ENCODE measurements at places on chromosomes 5 and 9.
A peak's percentile ranks its signal among the peaks of the same experiment; 100 is the strongest.

GRCh38 chr5:167786871-167787578 lies 504.4 kb upstream of the WWC1 start:
- DNase-seq = no peak

GRCh38 chr5:113063927-113064326 lies 87.3 kb downstream of the DCP2 start:
- no peak for DNase-seq

- DNase-seq = no peak
Measured at GRCh38 chr5:150256410-150257064, 33.0 kb downstream of the CAMK2A start.

DNA sequence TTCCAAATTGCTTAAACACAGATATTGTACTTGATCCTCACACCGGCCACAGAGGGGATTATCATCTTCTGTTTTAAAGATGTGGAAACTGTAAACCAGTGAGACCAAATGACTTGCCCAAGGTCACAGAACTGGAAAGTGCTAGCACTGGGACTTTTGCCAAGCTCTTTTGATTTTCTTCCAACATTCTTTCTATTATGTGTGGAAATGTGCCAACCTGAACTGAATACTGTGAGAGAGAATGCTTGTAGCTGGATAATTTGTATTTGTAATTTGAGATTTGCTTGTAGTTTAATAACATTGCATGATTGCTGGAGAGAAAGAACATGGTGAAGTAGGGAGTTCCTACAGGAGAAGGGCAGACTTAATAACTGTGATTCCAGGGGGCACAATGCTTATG lies 977.9 kb upstream of the NUDT12 start:
- no peak for DNase-seq

- peak; percentile 99 for DNase-seq
Measured at GRCh38 chr9:137200311-137201204, at the start of gene TPRN. TSS of gene TPRN (minus strand) at chr9:137200741. CDS start at chr9:137200711, 30 bp downstream.

DNA sequence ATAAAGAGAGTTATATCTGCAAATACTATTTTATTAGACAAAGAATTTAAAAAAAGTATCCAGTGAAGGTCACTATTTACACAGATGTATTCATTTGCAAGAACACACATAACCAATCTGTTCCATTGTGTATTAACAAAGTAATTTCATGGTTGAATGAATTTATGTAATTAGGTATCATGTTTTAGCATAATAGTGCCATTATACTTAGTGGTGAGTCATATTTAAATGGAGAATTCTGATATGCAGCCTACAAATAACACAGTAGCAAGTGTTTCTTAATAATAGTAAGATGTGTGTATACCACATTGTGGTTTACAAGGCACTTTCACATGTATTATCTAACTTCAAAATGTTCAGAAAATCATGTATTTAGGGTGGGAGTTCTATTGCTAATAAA lies 1028.5 kb upstream of the ACO1 start:
- DNase-seq = no peak

DNA sequence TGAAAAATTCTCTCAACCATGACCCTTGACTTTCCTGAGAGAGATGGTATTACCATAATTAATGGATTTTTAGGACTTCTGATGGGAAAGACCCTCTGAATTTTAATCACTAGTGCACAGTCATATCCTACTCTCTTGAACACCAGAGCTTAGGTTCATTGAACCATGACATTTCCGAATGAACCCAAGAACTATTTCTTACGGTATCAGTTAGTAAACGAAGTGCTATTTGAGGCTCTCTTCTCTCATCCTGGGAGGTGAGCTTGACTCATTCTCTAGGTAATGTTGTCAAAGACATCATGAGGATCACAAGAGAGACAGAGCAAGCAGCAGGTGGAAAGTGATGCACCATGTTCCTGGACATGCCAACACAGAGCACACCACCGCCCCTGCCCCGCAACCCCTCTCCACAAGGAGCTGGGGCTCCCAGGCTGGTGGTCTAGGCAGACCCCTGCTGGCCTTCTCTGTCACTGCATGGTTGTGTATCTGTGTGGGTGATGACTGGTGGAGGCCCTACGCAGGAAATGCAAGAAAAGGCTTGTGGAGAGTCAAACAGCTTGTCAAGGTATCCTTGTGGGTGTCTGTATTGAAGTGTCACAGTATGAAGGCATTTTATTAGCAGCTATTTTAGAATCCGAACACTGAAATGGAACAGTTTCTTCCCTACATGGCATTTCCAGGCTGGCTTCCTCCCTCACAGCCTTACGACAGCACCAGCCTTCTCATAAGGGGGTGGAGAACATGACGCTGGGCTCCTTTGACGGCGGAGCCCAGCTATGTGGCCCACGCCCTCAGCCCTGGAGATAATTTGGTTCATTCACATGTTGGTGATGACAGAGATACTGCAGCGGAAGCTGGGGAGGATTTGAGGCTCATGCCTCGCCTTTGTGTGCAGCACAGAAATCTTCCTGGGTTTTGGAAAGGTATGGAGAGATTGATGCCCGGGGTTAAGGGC lies 297.6 kb downstream of the NTRK2 start:
- no peak for DNase-seq

- peak; percentile 71 for DNase-seq
Measured at GRCh38 chr5:131164191-131165118, 601 bp downstream of the HINT1 start.

GRCh38 chr9:121398374-121398773 lies 28.3 kb upstream of the STOM start:
- DNase-seq = no peak

- no peak for DNase-seq
Measured at GRCh38 chr5:32692036-32692746, 18.9 kb upstream of the NPR3 start.

DNA sequence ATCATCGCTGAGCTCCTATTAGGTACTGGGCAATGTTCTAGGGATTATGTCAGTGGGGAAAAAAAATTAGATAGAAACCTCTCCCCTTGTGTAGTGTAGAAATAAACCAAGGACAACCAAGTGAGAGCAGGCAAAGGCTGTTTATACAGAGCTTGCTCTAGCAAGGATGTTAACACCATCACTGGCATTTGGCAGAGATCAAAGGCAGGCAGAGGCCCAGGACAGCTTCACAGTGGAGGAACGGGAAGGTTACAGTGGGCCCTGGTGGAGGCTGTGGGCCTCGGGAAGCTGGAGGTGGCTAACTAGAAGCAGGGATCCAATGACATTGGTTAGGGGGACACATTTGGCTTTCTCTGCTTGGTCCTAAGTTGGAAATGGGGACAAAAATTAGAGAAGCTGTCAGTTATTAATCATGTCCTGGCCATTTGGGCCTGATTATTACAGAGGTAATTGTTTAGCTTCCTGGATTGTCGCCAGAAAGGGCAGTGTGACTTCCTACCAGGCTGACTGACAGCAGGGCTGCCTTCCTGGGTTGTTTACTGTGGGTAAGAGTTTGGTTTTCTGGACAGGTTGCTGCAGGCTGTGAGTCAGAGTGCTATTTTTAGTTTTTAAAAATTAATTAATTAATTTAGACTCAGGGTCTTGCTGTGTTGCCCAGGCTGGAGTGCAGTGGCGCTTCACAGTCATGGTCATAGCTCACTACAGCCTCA lies 259.3 kb downstream of the ROR2 start:
- DNase-seq = no peak

DNA sequence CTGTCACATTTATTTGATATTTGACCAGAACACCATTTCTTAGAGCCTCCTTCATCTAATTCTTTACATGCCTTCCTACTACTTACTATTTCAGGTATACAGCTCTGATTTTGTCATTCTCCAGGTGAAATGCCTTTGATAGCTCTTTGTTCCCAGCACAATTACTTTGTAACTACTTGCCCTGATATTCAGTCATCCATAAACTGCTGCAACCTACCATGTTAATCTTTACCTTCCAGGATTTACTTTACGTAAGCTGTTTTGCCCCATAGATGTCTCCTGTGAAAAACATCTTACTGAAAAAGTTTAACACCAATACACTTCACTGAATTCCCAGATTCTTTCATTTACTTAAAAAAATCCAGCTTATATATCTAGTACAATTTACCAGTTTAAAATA lies 443.8 kb upstream of the CYLC2 start:
- no peak for DNase-seq

GRCh38 chr5:102759289-102759688 lies 4.2 kb downstream of the PAM start:
- DNase-seq = no peak

DNA sequence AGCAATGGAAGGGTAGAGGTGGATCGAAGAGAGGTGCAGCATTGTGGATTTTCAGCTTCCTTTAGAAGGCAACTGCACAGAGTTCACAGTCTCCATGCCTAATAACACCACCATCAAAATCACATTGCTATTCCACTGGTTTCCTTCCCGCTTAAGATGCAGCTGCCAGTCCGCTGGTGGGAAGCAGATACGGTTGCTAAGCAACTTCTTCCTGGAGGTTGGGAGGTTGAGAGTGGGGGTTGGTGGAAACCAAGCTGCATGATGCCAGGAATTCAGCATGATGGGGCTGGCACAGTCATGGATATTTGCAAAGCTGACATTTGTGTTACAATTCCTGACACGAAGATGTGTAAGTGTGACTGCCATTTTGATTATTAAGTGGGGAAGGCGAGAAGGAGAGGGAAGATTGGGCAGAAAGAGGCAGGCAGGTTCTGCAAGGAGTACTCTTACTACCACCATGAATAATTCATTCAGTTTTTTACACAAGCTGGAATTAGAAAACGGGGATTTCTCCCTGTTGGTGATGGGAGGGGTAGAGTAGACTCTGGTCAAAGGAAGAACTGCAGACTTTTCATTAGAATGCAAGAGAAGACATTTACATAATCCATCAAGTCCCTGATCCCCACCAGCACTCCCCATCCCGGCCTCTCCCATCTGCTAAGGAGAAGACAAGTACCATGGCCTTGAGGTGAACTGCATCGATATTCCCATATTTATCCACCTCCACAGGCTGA lies 87.5 kb downstream of the GLDC start:
- DNase-seq = no peak

- DNase-seq = no peak
Measured at GRCh38 chr5:132099905-132100304, 26.3 kb downstream of the CSF2 start.

- no peak for DNase-seq
Measured at GRCh38 chr9:114418053-114418452, 30.3 kb upstream of the AKNA start.

- DNase-seq = no peak
Measured at GRCh38 chr9:28287455-28287854, 714.2 kb upstream of the C9orf72 start.

- no peak for DNase-seq
Measured at GRCh38 chr5:97019435-97020117, 83.7 kb downstream of the LNPEP start.

DNA sequence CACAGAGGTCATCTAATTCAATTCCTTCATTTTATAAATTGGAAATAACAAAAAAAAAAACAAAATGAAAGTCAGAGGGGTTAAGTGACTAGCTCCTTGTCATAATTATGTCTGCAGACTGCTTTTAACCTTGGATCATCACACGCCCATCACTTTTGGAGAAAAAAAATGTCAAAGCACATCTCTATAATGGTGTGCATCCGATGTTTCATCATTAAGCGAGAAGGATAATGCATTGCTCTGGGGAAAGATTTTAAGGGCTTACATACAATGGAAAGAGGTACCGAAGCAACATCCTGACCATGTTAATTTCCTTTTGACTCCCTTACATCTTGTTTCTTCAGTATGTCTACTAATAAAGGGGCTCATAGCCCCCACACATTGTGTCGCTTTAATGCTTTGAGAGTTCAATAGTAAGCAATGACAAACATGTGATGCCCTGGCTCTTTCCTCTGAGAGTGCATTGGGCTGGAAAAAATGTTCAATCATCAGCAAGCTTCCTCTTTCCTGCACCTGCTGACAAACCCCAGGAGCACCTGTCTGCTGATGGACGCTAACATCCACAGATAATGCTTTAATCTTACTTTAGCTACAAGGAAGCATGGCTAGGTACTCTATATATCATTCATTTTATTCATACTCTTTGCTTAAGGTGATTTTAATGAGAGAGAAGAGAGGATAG lies 242.2 kb downstream of the SMARCA2 start:
- no peak for DNase-seq

DNA sequence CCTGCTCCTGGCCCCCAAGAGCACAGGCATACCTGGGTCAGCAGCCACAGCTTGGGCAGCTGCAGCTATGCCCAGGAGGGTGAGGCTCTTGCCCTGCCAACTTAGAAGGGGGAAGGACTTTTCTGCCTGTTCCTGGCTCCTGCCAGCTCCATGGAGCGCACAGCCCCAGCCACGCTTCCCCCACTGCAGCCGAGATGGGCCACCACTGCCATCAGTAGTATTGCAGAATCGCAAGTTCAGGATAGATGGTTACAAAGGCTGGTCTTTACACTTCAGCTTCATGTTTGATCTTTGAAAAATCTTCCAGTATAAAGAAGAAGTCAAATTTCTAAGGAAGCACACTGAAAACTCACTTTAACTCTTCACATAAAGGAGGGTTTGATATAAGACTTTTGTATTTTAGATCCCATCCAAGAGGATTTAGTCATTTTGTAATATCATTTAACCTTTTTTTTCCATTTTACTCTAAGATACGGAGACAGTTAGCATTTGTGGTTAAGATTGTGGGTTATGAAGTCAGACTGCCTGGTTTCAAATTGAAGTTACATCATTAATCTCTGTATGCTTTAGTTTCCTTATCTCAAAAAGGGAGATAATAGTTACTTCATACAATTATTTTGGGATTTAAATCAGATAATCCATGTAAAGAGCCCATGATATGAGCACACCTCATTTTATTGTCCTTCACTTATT lies 81.8 kb downstream of the NLN start:
- DNase-seq = no peak

GRCh38 chr5:37272511-37272910 lies 23.3 kb upstream of the CPLANE1 start:
- DNase-seq = no peak

- DNase-seq = no peak
Measured at GRCh38 chr9:100084734-100085133, 14.1 kb downstream of the ERP44 start.

DNA sequence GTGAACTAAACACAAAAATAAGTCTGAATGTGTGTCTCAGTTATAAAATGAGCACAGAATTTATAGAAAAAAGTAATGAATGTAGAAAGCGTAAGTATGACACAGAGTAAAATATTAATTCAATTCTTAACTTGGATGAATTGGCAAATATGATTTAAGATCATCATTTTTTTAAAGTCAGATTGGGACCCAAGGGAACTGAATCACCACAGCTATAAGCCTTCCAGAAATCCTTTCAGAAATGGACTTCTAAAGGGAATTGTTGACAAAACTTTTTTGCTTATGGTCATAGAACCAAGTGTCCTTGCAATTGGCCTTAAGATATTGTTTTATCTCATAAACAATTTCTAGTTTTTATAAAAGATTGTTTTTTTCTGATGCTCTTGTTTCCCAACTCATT lies 495.1 kb upstream of the DAB2 start:
- no peak for DNase-seq

All from activated naive CD4-positive, alpha-beta T cell treated with Interleukin-2 at 50 U/mL for 16 hours (primary cell).